MG63 (cell line): ENCODE measurements at places on chromosomes 7 and 10.

GRCh38 chr7:30308389-30308788, 24.0 kb downstream of the ZNRF2 start:
- no peak for DNase-seq

DNA sequence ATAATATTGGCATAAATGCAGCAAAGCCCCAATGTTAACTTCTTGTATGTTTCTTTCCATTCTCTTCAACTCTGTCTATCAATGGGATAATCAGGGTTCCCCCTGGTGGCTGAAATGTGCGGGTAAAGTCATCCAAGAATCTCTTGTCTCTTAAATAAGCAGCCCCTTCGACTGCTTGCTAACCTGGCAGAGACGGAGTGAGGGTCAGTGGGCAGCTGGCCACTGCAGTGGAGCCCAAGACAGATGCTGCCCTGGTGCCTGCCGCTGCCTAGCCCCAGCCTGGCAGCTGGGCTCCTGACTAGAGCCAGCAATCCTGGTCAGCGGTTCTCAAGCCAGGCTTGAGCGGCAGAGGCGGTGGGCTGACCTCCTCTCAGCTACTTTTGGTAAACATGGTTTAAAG, 248.9 kb downstream of the COBL start:
- DNase-seq = peak; percentile 50

DNA sequence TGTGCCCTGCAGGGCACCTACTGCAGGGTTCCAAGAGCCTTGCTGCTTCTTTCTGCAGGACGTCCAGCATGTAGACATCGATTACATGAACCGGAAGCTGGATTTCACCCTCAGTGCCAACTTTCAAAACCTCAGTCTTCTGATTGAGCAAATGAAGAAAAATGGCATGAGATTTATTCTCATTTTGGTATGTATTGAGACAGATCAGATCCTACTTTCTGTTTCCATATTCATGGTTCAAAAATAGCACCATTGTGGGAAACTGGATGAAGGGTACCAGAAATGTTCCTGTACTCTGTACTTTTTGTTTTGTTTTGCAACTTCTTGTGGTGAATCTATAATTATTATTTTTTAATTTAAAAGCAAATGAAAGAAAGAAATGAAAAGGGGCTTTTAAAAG, 64.1 kb downstream of the MGAM2 start:
- DNase-seq = no peak

DNA sequence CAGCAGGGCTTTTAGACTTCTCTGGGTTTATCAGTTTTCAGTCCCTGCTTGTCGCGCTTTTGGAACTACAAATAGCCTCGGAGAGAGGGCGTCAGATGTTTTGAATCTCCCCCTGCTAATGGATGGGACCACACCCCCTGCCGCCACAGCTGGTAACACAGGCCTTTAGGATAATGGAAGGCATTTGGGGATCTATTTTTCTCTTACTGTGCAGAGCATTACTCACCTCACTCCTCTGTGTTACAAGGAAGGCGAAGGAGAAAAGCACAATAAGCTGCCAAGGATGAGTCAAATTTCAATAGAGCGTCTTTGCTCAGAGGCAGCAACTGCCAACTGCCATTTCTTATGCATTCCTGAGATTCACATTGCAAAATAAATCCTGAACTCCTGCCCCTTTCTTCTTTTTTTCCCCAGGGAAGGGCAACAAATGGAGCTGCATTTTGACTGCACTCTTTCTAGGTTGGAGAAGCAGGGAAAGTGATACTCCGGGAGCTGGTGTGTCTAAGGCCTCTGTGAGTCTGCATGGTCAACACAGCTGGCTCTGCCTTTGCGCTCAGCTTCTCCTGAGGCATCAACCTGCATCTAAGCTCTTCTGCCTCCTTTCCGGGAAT, 31.5 kb upstream of the SMNDC1 start:
- peak; percentile 80 for DNase-seq

DNA sequence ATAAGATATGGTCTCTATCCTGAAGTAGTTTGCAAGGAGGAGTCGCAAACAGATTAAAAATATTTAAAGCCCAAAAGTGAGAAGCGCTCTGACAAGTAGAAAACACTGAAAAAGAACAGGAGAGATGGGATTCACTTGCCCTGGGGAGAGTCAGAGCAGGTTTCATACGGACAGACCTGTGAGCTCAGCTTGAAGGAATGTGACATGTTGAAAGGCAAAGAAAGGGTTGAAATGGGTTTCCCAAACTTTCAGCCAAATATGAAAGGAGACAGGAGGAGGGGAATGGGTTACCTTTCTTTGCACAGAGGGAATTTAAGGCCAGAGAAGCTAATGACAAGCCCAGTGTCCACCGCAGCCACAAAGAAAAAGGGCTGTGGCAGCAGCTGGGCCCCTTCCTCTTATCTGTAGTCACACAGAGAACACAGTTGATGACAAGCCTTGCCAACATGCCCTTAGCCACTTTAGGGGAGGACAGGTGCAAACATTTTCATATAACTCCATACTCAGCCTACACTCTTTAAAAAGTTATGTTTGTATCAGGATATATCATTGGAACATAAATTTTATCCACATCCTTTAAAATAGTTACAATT, 14.9 kb downstream of the HOXA1 start:
- no peak for DNase-seq

- DNase-seq = no peak
These were observed 25.7 kb downstream of the MRPS33 start for GRCh38 chr7:140989068-140989467.

DNA sequence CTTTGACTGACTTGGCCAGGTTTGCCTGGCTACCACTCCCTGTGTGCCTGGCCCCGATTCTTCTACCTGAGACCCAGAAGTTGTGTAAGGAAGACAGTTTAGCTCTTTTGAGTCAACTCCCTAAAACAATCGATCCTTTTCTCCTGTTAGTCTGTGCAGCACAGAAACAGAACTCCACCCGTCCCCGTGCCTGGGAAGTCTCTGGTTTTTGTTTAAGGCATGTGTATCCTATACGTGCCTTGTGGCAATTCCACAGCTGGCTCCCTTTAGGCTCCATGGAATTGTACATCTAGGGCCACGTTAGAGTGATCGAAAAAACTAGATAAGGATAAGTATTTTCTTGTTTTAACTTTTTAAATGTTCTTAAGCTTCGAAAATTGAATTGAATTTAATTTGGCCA, 131.6 kb downstream of the BICC1 start:
- DNase-seq = no peak
